Activated CD8-positive, alpha-beta T cell treated with anti-CD3 and anti-CD28 coated beads for 36 hours (primary cell): ENCODE measurements at places on chromosomes 2 and 18.

- DNase-seq: no peak
These were observed 29.2 kb upstream of the PPP4R1 start for GRCh38 chr18:9643549-9643948.

DNA sequence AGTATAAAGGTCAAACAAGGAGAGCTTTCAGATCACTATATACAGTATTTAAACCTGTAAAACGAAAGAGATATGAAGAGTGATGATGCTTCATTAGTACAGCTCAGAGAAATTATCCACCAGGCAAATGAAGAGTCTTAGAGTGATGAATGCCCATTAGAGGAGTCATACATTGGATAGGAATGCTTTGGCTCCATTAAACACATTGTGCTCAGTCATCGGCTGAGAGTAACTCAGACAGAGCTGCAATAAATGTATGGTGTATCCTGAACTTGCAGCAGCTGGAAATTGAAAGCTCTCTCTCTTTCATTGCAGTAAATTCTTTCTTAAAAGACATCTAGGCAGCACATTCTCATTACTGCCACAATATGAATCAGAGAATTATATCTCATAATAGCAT is 340.8 kb upstream of the SPHKAP start:
- DNase-seq: no peak

GRCh38 chr2:233117351-233117750 is 57.2 kb downstream of the INPP5D start:
- no peak for DNase-seq

GRCh38 chr2:134098321-134098720 is 155.6 kb upstream of the MGAT5 start:
- DNase-seq: no peak

DNA sequence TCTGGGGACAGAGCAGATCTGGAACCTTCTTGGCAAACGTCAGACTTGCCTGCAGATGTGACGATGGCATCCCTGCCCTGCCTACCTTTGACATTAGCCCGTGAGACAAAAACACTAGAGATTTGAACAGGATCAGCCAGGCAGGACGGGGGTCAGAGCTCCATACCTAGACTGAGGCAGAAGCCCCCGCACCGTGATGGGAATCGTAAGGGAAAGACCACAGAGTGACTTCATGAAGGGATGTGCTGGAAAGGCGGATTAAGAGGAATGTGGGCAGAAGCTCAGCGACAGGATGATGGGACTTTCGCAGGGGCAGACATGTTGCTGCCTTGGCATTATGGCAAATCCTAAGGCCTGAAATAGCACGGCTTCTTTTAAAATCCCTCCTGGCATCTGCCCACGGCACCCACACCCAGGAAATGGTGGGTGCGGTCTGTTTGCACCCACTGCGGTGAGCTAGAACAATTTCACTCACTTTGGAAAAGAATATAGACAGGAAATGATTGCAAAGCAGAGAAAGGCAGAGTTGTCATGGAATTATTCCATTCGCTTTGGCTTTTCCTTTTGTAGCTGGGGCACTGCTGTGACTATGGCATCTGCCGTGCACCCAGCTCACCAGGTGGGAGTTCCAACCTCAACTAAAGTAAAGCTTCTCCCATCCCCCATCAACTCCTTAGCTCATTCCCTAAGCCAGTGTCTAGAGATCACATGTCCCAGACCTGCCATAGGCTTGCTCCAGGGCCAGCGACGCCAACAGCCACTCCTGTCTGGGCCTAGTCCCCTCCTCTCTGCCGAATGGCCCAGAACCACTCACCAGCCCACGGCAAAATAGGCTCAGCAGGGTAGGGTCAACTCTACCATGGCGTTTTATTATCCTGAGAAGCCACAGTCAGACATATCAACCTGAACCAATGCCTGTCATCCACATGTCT is 112.7 kb upstream of the NPAS2 start:
- no peak for DNase-seq

DNA sequence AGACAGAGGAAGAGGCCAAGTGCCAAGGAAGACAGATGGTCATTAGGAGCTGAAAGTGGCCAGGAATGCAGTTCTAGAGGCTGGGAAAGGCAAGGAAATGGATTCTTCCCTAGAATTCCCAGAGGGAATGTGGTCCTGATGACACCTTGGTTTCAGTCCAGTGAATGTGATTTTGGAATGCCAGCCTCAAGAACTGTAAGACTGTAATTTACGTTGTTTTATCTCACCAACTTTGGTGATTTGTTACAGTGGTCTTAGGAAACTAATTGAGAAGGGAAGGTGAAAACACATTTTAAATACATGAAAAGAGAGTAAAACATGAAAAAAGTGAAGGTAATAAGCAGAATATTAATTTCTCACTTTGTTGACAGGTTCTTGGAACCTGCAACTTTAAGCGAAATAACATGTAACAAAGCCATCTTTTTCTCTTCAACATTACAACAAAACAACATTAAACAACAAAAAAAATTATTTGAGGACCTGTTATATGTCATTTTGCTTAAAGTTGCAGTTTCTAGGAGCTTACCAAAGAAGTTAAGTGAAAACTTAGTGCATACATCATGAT is 370.2 kb downstream of the METTL4 start:
- no peak for DNase-seq

DNA sequence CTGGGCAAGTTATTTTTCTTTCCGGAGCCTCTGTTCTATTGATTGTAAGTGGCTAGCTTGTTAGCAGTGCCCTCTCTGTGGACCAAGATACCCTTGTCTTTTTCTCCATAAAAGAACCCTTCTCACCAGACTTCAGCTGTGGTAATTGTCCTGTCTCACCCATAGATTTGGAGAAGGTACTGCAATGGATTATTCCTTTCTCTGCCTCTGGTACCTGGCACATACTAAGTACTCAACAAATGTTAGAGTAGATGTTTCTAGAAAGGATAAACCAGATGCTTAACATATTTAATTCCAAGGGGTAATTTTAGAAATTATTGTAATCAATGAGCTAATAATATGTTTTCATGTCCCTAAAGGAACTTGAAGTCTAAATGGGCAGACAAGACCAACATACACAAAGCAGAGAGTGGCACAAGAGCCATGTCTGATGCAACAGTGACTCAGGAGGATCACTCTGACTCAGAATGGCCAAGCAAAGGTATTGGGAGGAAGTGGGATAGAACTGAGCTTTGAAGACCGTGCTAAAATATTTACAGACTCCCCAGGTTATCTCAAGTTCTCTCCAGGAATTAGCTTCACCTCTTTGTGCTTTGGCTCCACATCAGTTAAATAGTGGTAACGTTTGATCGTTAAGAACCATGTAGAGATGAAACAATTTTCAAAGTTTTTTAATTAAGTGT is 129.7 kb upstream of the OSR1 start:
- DNase-seq: peak; percentile 64
